ENCODE measurements at places on chromosomes 6 and 20.

DNA sequence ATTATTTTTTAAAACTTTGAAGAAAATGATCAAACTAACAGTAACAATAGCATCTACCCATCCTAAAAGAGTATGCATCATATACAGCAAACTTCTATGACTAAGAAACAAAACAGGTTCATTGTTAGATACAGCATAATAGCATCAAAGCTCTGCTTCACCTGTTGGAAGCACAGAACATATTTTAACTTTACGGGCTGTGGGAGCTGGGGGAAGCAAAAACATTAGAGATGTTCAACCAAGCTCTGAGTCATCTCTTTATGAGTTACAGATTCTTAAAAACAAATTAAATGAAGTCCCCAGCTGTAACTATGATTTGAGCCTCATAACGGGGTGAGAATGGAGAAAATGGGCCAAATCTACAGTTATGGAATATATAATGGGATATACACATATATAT lies 63.4 kb downstream of the SYNE1 start:
- DNase-seq = no peak

- no peak for DNase-seq
These were observed 12.8 kb downstream of the PLG start for GRCh38 chr6:160714731-160715316.

GRCh38 chr6:35662999-35663398 lies 25.7 kb downstream of the FKBP5 start:
- DNase-seq = no peak

- no peak for DNase-seq
These were observed 619.4 kb upstream of the CDH4 start for GRCh38 chr20:60632391-60633262.

DNA sequence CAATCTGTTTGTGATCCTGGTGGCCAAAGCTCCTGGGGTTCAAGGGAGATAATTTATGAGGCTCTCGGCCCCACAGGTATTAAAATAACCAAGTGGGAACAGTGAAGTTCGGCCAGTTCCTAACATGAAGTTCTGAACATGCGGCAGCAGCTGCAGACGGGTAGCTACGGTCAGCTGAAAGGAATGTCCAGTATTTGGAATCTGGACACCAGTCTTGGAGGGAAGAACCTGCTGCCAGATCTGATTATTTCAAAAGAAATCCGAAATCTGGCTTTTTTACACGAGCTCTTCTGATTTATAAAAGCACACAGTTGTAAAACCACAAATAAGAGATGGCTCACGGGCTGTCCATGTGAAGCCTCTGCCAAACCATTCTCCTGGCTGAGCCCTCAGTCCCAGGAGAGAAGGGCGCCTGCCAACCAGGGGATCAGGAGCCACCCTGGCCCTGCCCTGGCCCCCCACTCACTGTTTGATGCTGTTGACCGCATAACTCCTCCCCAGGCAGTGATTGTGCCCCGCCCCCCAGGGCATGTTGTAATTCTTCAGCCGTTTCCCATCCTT lies 28.2 kb upstream of the KCNB1 start:
- DNase-seq = no peak

DNA sequence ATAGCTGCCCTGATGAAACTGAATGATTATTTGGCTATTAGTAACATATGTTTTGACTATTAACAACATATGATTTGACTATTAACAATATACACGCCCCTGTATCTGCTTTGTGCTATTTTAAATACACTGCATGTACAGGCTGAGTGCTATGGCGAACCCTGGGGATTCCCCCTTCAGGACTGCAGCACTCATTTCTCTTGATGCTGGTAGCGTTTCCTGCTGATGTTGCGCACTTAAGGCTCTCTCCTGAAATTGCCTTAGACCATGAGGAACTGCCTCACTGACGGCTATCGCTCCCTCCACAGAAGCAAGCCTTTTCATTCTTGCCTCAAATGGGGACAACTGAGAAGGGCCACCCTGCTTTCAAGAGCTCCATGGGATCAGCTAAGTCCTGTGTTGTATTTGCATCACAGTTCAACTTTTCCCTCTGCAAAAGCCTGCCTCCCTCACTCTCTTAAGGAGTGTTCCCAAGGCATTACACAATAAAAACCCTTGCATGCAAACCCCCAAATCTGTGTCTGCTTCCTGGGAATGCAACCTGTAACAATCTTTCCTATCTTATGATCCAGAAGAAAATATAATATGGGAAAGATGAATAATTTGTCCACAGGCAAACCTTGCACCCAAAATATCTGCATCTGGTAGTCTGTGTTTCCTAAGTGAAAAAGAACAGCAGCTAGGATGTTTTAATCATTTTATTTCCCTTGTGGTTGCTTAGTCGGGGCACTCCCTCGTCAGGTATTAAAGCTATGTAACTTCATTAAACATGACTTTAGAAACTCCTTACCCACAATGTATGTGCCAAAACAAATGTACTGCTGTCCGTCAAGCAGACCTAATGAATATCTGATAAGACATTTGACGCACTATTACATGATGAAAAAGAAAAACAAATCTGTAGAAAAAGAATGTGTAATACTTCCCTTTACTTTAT lies 456.4 kb downstream of the COL12A1 start:
- DNase-seq = no peak

- DNase-seq = no peak
These were observed 1.6 kb downstream of the SRPK1 start for GRCh38 chr6:35919085-35919826.

DNA sequence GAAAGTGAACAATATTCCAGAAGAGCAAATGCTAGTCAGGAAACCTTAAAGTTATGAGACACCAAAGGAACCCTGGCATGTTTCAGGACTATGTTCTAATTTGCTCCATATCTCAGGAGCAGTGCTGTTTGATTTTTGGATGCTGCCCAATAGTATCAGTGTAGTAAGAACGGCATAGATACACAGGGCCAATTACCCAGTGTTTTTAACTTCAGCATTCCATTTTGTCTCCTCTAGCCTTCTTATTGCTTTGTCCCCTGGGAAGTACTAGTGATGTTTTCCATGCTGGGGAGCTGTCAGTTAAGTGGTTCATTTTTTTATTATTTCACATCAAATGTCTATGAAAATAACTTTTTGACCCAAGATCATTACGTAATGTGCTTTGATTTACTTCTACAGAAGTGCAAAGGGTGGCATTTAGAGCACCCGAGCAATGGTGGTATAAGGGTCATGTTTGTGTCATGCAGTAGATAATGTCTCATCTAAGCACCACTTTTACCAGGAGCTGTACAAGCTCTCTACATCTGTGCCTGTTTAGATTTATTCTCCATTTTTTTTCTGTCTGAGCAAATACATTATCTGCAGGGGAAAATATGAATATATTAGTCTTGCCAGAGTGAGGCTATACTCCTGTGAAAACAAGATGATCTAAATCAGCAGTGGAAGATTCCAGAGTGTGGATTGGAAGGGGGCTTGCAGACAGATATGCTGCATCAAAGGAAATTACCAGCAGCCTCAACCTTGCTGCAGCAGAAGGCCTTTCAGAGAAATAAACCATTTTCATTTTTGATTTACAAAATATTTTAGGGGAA lies 198.8 kb upstream of the OPRM1 start:
- DNase-seq = no peak

DNA sequence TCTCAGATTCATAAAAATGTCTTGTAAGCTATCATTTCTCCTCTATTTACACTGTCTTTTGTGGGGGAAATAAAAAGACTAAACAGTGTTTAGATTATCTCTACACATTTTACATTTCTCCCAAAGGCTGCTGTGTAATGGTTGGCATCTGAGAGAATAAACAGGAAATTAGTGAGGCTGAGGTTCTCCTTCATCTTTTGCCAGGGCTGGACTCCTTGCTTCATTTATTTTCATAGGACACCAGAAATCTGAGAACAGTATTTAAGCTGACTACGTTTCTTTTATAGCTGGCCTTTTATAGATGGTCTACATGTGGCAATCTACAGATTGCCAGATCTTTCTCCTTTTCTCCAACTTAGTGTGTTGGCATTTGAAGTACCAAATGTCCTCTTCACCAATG lies 41.5 kb downstream of the PLCB4 start:
- no peak for DNase-seq

DNA sequence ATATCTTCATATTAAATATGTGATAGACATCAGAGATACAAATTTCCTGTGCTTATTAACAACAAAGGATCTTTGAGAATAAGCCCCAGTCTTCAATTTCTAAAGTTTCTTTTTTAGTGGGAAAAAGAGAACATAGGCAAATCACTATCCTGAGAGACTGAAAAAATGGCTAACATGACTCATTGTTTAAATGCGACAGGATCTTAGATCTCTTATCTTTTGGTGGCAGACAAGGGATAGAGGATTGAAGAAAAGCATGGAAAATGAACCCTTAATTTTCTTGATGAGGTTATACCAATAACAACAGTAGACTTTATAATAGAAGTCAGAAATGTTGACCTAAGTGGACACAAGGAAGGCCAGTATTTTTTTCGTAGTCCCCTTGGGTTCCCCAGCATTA lies 178.6 kb upstream of the MAP3K7 start:
- DNase-seq = no peak

GRCh38 chr6:27896398-27896796 lies 15.8 kb downstream of the OR2B2 start:
- no peak for DNase-seq

GRCh38 chr20:58711266-58712051 lies 18.9 kb downstream of the NPEPL1 start:
- no peak for DNase-seq

DNA sequence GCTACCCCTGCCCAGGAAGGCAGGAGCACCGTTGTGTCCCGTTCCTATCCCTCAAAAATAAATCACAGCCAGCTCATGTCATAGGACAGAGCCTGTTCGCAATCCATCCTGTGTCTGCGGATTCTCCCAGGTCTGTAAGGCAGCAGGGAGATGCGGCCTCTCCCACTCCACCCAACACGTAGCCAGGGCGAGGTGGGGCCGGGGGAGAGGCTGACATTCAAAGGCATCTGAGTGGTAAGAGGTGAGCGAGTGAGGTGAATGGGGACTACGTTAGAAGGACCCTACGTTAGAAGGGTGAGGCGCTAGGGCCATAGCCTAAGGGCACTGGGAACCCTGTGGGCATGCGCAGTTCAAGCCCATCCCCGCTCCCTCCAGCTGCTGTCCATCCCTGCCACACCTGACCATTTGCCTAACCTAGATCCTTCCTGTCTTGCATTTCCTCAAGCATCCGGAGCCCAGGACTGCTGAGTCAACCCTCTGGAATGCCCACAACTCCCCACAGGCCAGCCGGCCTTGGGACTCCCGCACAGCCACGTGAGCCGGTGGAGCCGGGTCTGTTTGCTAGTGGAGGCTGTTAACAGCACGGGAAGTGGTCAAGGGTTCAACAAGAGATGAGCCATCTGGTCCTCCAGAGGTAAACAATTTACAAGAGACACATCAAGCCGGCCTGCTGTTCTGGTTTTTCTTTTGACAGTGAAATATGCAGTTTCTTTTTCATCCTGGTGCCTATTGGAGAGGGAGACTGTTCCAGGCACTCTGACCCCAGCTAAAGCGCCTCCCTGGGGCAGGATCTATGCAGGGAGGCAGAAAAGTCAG lies 45.9 kb downstream of the RIPOR3 start:
- peak; percentile 50 for DNase-seq

GRCh38 chr6:41073968-41074691 lies 1.4 kb downstream of the NFYA start:
- DNase-seq = no peak

DNA sequence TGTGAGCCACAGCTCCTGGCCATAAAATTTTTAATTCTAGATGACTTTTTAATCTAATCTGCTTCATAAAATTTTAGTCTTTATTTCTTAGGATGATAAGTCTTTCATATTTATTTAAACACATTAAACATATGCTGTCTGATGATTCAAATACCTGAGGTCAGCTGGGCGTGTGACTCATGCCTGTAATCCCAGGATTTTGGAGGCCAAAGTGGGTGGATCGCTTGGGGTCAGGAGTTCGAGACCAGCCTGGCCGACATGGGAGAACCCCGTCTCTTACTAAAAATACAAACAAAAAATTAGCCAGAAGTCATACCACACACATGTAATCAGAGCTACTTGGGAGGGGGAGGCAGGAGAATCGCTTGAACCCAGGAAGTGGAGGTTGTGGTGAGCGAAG lies 53.1 kb downstream of the RBM24 start:
- DNase-seq = no peak

GRCh38 chr20:48709058-48709691 lies 118.6 kb downstream of the PREX1 start:
- DNase-seq = no peak

DNA sequence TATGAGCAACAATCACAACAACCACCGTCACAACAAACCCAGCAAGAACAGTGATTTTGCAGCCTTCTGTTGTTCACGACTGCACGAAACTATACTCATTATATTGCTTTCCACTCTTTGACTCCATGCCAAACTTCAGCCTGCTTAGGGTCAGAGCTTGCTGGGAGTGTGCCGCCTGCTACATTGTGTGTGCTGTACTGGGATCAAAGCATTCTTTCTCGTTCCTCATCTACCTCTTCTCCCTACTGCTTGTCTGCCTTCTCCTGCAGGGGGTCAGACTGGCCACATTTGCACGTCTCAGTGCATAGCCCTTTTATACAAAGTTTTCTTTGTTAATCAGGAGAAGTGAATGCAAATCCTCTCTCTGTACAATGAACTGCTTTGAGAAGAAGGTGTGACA lies 401.6 kb upstream of the CITED2 start:
- no peak for DNase-seq

All from progenitor cell of endocrine pancreas (in vitro differentiated cells).